Coronary artery (tissue), 2 donors: ENCODE measurements at places on chromosomes 5 and 9.
A peak's percentile ranks its signal among the peaks of the same experiment; 100 is the strongest.

GRCh38 chr5:33824516-33825195 lies 67.1 kb downstream of the ADAMTS12 start:
- DNase-seq: no peak

DNA sequence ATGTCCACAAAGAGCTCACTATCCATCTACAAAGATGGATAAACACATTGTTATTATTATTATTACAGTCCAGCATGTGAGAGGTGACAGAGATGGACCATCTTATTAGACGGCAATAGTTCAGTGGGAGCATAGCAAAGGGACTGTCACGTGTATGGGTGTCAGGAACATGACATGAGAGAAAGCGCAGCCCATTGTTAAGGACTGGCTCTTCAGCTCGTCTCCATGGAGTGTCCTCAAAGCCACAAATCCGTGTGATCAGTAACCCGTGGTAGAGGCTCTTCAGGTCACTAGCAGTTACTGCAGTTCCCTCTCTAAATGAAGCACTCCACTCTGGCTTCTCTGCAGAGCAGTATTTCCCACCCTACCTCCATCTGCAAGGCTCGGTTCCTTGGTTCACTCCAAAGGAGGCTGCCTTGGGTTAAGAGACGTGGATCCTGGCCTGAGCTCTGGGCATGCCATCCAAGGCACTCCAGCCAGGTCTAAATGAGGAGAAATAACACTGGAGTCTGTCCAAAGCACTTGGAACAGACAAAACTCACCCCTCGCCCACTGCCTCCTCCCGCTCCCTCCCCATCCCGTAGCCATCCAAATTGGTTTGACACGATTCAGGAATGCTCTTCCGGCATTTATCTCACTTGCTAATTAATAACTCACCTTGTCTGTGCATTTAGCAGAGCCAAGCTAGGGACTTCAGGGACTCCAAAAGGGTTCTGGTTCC lies 122.3 kb upstream of the WWC1 start:
- no peak for DNase-seq

DNA sequence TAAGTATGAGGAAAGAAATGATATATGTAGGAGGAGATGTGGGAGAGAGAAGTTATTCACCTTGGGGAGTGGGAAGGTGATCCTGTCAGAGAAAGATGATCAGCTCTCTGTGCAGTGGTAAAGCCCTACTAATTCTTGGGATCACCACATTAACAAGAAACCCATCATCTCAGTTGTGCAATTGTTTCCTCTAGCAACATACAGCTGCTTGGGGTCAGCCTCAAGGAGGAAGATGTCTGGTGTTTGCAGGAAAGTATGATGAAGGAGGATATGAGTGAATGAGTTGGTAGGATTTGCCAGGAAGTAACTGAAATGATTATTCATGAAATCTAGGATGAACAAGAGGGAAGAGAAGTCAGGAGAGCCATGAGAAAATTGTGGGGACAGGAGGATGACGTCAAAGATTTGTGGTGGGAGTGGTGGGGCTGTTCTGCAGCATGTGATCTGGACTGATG lies 50.1 kb downstream of the TNFSF8 start:
- DNase-seq: no peak

DNA sequence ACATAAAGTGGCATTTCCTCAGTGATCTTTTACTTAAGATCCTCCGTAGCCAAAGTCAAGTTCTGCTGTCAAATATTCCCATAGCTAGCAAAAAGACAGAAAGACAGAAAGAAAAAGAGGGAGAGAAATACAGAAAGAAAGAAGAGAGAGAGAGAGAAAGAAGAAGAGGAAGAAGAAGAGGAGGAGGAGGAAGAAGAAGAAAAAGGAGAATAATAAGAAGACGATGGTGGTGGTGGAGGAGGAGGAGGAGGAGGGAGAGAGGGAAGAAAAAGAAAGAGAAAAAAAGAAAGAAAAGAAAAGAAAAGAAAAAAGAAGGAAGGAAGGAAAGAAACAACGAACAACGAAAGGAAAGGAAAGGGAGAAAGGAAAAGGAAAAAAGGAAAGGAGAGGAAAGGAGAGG lies 54.1 kb downstream of the FAT2 start:
- DNase-seq: no peak

- no peak for DNase-seq
Observed at GRCh38 chr9:97487861-97488260, 13.6 kb upstream of the TMOD1 start.

DNA sequence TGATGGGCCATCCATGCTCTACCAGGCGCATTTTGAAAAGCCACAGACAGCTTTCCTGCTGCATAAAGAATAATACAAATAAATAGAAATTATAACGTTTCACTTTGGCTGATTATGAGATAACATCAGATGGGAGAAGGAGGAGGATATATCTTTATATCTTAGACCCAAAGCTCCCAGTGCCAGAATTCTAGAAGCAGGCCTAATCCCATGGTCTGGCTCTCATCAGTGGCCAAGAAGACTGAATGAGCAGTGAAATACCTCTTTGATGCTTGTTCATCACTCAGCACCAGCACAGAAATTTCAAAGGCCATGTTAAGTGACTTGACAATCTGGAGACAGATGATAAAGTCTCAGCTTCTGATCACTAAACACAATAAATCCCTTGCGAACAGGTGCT lies 107.6 kb downstream of the PPP2R2B start:
- no peak for DNase-seq

DNA sequence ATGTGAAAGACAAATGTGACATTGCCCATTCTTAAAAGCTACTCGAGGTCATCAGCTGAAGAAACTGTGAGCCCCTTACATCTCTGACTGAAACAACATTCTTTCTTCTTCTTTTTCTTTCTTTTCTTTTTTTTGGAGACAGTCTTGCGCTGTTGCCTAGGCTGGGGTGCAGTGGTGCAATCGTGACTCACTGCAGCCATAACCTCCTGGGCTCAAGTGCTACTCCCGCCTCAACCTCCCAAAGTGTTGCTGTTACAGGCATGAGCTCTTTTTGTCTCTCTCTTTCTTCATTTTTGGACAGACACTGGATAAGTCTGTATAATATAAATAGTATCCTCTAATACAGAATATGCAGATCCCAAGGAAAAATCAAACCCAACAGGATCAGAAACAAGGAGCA lies 263.7 kb upstream of the KLF9 start:
- no peak for DNase-seq

DNA sequence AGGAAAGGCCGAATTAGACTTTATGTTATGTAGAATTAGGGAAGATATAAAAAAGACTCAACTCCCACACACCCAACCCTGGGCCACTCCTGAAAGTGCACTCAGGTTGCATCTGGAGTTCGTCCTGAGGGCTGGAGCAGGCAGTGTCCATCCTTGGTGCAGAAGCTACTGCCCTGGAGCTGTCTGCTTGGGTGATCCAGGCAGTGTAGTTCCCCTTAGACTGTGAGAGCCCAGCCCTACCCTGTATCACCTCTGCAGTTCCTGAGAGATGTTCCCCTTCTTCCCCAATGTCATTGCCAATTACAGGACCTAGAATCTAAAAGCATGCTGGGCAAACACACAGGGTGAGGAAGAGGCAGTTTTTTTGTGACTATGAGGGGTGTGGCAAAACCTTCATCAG lies 368.3 kb upstream of the ST8SIA4 start:
- no peak for DNase-seq

DNA sequence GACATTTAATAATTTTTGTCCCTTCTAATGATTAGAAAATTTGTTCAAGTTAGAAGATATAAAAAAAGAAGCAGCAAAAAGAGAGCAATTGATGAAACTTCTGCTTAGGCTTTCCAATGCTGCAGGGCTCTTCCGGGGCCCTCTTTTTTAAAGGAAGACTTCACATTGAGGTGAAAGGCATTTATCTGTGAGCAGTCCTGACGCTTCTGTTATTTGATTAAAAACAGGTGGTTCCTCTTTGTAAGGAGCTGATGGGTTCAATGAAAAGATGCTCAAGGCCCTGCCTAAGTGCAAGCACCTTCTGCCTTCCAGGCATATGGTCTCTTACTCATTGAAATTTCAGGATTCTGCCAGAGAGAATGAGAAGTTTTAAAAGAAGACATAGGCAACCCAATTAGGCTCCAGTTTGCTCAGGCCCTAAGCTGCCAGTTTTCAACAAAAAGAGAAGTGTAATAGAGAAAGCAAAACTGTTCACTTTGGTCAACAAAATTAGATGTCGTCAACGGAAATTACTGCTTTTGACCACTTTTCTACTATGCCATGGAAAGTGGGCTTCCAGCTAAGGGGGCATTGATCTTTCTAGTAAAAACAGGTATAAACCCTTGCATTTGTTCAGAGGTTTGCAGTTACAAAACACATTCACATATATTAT lies 100.2 kb downstream of the INSYN2B start:
- no peak for DNase-seq

GRCh38 chr5:164354139-164354751 lies 848.8 kb downstream of the MAT2B start:
- no peak for DNase-seq

GRCh38 chr5:41835645-41836044 lies 34.6 kb downstream of the OXCT1 start:
- peak; percentile 77 for DNase-seq

- no peak for DNase-seq
Observed at GRCh38 chr9:9754186-9754585, 858.6 kb downstream of the PTPRD start.

DNA sequence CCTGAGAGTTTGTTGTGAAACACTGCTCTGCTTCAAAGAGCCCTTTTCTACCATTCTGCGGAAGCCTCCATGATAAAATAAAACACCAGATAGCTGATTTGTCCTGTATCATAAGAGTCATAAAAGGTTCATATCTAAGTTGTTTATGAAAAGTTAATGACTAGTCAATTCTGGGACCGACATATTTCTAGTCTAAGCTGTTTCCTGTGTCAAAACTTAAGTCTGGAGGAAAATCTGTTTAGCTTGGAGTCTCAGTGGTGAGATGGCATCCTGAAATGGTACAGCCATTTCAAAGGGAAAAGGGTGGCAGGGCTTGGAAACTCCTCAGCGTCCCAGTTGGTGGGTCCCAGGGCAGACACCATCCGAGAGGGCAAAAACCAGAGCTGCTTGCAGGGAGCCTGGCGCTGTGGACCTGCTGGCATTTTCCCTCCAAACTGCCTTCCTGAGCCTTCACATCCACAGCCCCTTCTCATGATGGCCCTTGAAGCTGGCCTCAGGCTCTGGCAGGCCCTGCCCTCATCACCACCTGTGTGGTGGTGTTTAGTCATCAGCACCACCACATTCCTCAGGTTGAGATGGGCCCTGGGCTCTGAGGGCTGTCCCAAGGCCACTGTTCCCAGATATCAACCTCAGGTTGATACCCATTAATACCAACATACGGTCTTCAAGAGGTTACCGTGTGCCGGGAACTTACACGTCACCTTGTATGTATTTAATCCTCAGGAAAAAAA lies 184.0 kb downstream of the HSPA4 start:
- DNase-seq: no peak

GRCh38 chr9:127214421-127215267 lies 49.9 kb upstream of the GARNL3 start:
- DNase-seq: no peak

GRCh38 chr9:130197888-130198287 lies 25.7 kb downstream of the NCS1 start:
- DNase-seq: no peak

- DNase-seq: peak; percentile 31
Observed at GRCh38 chr9:135891027-135891631, 16.2 kb downstream of the CAMSAP1 start.

GRCh38 chr5:80867233-80867632 lies 92.9 kb upstream of the RASGRF2 start:
- no peak for DNase-seq

GRCh38 chr9:114403153-114403756 lies 15.5 kb upstream of the AKNA start:
- no peak for DNase-seq

- DNase-seq: no peak
Observed at GRCh38 chr5:31630931-31631330, 8.0 kb upstream of the PDZD2 start.

DNA sequence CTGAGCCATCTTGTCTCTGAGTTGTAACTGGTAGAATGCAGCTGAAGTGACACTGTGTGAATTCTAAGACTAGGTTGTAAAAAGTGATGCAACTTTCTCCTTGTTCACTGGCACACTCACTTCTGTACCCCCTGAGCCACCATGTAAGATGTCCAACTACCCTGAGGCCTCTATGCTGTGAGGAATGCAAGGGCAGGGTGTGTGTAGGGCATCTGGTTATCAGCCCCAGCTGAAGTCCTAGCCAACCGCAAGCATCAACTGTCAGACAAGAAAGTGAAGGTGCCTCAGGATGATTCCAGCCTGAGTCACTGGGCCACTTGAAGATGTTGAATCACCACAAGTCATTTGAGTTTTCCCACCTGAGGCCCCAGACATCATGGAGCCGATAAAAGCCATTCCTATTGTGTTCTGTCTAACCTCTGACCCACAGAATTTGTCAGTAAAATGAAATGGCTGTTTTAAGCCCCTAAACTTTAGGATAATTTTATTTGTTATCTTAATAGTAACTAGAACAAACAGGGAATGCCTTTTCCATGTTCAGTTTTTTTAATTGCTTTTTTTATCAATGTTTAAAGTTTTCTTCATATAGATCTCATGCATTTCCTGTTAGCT lies 18.7 kb upstream of the RHOBTB3 start:
- DNase-seq: no peak

DNA sequence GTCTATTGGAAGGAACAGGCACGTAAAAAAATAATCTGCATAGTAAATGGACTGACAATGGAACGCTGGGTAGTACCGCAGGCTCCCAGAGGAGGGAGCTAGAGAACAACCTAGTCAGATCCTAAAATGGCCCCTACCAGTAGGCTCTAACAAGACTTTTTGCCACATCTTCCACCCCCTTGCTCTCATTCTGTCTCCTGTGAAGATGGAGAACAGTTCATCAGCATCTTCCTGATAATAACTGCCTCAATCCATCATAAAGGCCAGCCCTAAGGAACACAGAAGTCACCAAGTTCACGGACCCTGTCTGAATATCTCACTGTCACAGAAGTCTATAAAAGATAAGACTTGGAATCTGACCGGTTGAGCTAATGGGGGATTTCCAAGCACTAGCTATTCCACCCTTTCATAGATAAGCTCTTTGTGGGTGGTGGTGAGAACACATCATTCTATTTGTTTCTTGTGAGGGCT lies 133.4 kb downstream of the SLC1A3 start:
- no peak for DNase-seq

DNA sequence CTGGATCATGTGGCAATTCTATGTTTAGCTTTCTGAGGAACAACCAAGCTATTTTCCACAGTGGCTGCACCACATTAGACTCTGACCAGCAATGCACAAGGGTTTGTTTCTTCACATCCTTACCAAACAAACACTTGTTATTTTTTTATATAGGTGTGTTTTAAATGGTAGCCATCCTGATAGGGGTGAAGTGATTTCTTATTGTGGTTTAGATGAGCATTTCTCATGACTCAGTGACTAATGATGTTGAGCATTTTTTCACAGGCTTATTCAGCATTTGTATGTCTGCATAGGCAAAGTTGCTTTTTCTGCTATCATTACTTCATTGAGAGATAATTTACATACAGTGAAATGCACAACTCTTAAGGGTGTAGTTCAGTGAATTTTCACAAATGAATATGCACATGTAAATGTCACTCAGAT lies 36.0 kb downstream of the ANKRD33B start:
- DNase-seq: no peak
